ENCODE measurements at places on chromosomes 1 and 21.

DNA sequence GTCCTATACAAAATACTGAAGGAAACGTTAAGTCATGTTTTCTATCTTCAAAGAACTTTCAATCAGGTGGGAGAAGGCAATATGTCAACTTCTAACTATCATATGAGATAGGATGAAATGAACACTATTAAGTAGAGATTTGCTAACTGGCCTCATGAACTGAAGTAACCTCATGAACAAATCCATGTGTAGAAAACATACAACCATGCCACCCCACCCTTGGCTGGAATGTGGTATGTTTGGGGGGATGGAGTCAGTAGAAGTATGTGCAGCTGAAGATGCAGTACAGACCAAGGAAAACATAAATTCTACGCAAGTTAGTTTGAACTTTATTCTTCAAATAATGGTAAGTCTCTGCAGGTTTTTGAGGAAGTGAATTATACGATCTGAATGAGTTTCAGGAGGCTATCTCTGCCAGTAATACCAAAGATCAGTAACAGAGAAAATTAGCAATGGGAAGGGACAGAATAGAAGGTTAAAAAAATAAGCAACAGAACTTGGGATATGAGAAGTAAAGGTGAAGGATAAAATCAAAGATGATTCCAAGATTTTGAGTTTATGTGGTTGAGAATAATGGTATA, 4.5 kb downstream of the TRMT1L start:
- DNase-seq = no peak

GRCh38 chr1:176552217-176552991, 89.4 kb downstream of the PAPPA2 start:
- no peak for DNase-seq

DNA sequence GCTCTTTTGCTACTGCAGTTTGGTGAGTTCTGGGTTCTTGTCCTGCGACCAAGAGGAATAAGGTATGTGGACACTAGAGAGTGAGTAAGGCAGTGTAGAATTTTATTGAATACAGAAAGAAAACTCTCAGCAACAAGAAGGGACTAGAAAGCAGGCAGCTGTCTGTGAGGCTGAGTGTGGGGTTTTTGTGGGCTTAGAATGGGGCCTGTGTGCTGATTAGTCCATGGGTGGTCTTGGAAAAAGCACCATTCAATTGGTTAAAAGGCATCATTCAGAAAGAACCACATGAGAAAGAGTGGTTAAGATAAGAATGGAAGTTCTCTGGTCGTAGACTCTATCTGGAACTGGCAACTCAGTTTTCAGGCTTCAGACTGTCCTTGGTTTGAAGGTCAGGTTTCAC, 298.8 kb downstream of the TGFB2 start:
- no peak for DNase-seq

DNA sequence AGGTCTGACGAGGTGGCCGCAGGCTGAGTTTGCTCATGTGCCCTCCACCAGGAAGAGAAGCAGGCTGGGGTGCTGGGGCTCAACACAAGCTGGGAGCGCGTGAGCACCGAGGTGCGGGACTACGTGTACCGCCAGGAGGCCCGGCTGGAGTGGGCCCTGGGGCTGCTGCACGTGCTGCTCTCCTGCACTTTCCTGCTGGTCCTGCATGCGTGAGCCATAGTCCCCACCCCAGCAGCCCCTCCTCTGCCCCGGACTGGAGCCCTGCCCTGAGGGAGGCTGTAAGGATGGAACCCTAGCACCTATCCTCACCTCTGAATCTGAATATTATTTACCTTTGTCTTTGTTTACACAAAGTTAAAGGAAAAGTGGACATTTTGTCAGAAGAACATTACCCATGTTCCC, 7.8 kb upstream of the ADAM15 start:
- no peak for DNase-seq

- no peak for DNase-seq
Measured at GRCh38 chr1:100718581-100718980, 961 bp upstream of the VCAM1 start.

DNA sequence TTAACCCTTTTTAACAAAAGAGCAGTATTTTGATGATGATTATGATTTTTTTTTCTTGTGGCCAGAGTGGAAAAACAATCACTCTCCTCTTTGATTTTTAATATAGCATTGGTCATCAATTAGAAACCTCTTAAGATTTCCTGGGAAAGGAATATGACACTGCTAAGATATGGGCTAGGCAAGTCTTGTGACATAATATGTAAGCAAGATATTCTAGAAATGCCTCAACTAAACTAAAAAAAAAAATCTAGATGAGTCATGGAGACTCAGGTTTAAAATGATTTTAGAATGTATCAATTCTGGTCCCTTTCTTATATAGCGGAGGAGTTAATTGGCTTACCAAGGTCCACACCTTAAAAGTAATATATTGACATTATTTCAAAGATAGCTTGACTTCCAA, 60.3 kb upstream of the JUN start:
- no peak for DNase-seq

GRCh38 chr1:119323216-119323982, 45.2 kb upstream of the HAO2 start:
- no peak for DNase-seq

GRCh38 chr21:46661211-46661625, 25.7 kb downstream of the PRMT2 start:
- DNase-seq = no peak

GRCh38 chr21:43966946-43967512, 45.1 kb upstream of the TRAPPC10 start:
- DNase-seq = no peak

DNA sequence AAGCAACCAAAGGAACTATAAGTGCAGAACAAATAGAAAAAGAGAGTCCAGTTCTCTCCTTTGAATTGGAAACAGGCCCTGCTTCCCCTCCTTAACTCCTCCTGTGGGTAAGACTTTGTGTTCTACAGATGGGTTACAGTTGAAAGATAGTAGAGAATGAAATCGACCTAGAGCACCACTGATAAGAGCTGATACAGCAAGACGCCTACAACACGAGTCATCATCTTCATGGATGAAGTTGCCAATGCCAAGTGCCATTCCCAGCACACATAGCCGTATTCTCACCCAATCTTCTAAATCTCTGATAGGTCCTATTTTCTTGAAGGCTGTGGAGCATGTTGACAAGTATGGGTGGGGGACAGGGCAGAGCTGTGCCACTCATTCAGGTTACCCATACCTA, 99.8 kb upstream of the CAMK1G start:
- no peak for DNase-seq

GRCh38 chr1:96840396-96840795, 118.8 kb downstream of the PTBP2 start:
- DNase-seq = no peak

DNA sequence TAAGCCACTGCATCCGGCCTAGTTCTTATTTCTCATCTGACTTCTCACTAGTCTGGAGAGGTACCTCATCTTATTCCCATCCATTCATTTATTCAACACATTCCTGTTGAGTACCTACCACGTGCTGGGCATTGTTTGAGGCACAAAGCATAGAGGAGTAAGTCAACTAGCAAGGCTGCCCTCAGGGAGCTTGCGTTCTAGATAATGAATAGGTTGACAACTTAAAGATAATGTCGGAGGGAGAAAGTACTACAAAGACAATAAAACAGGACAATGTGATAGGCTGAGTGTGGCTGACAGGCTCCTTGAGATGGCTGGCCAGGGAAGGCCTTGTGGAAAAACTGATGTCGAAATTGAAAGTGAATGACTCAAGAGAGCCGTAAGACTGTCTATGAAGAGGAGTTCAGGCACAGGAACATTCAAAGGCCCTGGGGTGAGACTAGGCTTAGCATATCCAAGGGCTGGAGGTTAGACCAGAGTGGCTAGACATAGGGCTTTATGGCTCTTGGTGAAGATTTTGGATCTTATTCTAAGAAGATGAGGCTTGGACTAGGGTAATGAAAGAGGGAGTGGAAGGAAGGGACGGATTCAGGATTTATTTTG, 18.3 kb downstream of the SPATA21 start:
- DNase-seq = no peak

DNA sequence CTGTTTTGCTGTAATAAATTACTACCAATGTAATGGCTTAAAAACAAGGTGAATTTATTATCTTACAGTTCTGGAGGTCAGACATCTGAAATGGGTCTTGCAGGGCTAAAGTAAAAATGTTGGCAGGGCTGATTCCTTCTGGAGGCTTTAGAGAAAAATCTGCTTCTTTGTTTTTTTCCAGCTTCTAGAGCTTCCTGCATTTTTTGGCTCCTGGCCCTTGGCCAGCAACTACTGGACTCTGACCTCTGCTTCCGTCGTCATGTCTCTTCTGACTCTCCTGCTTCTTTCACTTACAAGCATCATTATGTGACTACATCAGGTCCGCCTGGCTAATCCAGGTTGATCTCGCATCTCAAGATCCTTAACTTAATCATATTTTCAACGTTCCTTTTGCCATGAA, 350.9 kb downstream of the S1PR1 start:
- DNase-seq = no peak

GRCh38 chr1:9907441-9907840, 2.6 kb downstream of the CTNNBIP1 start:
- no peak for DNase-seq

DNA sequence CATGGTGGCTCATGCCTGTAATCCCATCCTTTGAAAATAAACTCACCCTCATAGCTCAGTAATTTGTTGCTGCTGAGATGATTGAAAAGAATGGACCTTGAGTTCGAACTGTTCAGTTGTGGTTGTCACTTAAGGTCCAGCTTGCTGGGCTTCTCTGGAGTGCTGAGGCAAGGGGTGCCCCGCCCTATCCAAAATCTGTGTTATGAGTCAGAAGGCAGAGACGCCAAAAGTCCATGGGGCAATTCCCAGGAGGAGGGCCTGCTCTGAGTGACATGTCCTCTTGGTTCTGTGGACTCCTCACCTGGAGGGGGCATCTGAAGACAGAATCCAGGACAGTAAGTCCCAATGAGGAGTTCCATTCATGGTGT, 64.8 kb downstream of the MYOM3 start:
- no peak for DNase-seq

DNA sequence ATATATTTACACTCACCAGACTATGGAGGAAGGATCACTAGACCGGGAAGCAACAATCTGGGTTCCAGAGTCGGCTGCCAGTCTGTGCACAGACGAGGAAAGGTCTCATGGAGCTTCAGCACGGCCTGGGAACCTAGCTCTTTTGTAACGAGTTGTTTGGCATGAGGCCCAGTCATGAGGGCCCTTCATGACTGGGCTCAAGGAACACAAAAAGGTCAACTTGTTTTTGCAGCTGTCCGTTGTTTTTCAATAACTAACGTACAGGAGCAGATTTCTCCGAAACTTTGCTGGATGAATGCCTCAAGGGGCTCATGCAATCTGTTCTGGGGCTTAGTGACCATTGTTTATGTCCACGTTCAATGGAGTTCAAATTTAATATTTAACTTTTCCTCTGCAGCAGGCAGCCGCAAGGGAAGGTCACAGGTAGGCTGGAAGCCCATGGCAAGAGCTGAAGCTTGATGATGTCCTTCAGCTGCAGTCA, 5.9 kb upstream of the STUM start:
- no peak for DNase-seq

- no peak for DNase-seq
Measured at GRCh38 chr1:162487241-162487640, 10.4 kb upstream of the UHMK1 start.

GRCh38 chr1:117928881-117929342, 509 bp downstream of the GDAP2 start:
- DNase-seq = no peak

GRCh38 chr21:42423685-42424084, 20.0 kb downstream of the UBASH3A start:
- no peak for DNase-seq

GRCh38 chr1:164673584-164674214, 114.7 kb downstream of the PBX1 start:
- no peak for DNase-seq

DNA sequence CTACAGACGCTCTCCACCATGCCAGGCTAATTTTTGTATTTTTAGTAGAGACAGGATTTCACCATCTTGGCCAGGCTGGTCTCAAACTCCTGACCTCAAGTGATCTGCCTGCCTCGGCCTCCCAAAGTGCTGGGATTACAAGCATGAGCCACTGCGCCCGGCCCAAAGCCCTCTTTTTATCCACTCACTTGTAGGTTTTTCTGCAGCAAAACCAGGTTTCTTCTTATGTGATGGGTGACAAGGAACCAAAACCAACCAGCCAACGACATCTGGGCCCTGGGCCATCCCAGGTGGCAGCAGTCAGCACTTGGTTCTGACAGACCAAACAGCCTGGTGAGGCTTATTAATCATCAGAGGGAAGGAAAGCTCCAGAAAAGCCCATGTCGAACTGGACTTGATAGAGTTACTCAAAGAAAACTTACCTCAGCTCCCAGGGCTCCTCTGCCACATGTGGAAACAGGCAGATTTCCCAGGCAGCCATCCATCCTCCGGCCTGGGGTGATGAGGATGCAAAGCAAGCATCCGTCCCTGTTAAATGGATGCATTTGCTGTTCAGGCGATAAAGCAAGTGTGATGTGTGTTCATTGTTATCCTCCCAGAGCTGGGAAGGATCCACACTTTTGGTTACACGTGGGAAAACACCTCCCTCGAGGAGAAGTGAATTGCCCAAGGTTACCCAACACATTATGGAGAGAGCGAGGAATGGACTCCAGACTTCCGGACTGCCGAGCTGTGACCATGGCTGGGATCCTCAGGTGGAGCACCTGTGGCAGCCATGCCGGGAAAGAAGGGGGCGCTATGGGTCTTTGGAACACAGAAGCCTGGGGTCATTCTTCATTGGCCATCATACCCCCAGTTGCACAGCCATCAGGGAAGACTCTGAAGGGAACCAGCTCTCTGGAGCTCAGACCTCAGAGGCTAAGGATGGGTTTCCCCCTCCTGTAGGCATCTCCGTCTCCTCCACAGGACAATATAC, 118.8 kb downstream of the HUNK start:
- DNase-seq = no peak

DNA sequence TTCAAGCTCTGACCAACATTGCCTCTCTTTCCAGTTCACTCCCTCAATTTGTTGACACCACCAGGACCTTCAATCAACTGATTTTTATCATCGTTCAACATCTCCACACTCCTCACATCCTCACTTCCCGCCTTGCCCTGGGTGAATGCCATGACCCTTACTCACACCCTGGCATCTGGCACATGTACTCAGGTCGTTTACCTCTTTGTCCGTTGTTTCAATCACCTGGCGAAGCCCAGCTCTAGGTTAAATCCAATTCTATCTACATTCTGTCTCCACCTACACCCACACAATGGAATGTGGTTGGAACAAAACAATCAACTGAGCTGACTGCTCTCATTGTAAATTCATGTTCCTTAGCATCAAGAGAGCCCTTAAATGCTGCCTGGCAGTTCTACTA, 24.2 kb upstream of the TBX15 start:
- DNase-seq = no peak

DNA sequence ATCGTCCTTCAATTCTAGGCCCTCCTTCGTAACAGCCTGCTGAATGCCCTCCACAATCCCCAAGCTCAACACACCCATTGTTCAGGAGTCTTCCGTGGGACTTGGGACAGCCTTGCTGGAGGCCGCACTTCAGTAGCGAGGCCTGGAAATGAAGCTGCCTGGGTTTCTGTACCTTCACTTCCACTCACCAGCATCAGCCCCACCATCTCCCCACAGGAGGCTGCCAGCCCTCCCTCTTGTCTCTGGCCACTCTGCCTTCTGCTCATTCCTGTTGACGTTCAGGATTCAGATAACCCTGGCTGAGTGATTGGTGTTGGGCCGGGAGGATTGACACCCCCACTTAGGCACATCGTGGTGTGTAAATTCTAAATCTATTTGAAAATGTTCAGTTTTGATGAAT, 23.4 kb upstream of the CSF1 start:
- no peak for DNase-seq

Data from stimulated activated effector memory CD8-positive, alpha-beta T cell treated with anti-CD3 and anti-CD28 coated beads, Interleukin-12 subunit alpha, Interleukin-12 subunit beta, amount 100 ng/mL, for 72 hours (primary cell).